NCI-H2081 (cell line): ENCODE measurements at places on chromosomes 2 and 18.

GRCh38 chr2:42725657-42726056 lies 38.3 kb downstream of the OXER1 start:
- no peak for DNase-seq

GRCh38 chr18:48915626-48916425 lies 34.9 kb downstream of the SMAD7 start:
- DNase-seq: no peak

DNA sequence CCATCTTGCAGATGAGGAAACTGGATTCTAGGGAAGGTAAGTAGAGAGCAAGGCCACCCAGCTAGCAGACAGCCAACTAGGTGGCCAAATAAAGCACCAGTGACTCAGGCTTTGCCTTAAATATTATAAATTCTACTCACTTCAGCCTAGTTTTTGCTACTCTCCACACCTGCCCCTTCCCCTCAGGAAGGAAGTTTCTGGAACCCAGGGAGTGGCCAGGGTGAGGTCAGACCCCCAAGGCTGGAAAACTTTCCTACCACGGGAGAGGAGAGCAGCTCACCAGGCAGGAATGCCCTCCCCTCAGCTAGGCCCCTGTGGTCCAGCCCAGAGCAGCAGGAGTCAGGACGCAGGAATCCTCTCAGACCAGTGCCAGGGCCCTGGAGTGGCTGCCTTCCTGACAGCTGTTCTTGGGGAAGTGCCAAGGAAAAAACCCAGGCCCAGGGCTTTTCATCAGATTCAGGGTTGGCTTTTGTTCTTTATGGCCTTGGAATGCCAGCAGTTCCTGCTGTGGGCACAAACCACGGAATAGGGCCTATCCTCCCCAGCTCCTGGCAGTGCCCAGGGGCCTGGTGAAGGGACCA lies 5.1 kb upstream of the PAX8 start:
- DNase-seq: no peak

DNA sequence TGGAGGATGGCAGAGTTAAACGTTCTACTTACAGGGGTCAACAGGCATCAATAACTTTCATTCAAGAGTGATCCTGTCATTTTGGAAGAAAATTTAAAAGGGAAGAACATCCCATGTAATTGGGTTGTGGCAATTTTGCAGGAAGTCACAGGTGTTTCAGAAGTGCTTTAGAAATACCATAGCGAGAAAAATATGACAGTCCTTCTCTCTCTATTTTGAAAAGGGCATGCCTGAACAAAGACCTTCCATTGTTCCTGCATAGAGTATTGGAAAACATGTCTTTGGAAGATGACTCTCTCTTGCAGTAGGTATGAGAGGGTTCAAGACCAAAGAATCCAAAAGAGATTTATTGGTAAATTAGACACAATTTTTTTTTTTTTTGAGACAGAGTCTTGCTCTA lies 81.8 kb upstream of the SERTAD2 start:
- DNase-seq: no peak

DNA sequence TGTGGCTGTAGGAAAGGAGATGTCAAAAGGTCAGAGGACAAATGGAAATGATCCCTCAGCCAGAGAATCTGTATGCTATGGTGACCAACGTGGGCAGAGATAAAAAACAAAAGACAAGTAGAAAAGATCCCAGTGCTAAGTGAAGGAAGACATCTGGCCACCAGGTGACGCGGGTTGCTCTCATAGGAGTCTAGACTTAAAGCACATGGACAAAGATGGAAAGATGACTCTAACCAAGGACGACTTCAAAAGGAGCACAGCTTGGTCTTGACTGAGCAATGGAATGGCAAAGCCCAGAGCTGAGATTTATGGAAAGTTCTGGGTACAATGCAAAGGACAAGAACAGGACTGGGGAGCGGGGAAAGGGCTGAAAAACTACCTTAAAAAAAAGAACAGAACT lies 96.8 kb downstream of the CLIP4 start:
- no peak for DNase-seq

DNA sequence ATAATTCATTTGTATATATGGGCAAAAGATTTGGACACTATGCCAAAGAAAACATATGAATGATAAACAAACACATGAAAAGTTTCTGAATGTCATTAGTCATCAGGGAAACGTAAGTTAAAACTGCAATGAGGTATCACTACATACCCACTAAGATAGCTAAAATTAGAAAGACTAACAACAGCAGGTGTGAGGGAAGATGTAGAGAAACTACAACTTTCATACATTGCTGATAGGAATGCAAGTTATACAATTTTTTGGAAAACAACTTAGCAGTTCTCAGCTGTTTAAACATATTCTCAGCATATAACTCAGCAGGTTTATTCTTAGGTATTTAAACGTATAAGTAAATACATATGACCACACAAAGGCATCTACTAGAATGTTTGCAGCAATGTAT lies 563.5 kb upstream of the KLHL29 start:
- DNase-seq: no peak

GRCh38 chr18:9969247-9969646 lies 55.4 kb downstream of the VAPA start:
- DNase-seq: no peak
